ENCODE measurements at places on chromosomes 11 and 22.

DNA sequence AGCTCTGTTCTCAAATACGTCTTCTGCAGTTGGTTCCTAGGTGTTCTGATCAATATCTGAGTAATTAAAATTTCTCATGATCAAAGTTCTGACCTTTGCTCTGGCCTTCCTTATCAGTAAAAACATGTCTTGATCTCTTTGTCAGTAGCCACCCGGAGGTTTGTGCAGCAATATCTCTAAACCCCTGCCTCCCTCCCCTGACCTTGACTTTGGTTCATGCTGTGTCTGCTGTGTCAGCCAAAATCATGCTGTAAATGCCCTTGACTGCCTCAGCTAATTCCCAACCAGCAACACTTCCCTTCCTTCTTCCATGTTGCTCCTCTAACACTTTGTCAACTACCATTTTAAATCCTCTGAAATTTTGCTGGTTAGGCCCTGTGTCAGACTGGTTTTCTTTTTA, 424.7 kb downstream of the FAM181B start:
- DNase-seq: no peak

- DNase-seq: no peak
Observed at GRCh38 chr11:71936825-71937224, 8.0 kb downstream of the RNF121 start.

- DNase-seq: no peak
Observed at GRCh38 chr22:44706488-44706887, 4.5 kb downstream of the PRR5 start.

GRCh38 chr11:14444441-14445189, 55.0 kb downstream of the COPB1 start:
- no peak for DNase-seq

GRCh38 chr22:47460176-47460575, 697.7 kb downstream of the TBC1D22A start:
- DNase-seq: no peak

DNA sequence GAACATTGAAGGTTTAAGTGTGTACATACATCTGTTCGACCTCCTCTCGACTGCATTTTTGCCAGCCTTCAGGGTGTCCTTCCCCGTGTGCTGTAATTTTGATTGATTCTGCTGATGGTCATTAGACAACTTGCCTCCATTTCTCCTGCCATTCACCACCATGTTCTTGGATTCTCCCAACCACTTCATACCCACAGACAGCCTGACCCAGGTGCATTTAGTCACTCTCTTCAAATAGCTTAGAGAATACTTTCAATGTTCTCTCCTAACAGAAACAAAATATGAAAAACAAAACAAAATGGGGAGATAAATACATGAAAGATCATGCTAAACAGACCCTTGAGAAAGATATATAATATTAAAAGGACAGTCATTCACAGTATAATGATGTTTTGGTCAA, 23.2 kb downstream of the KMT5B start:
- DNase-seq: no peak

DNA sequence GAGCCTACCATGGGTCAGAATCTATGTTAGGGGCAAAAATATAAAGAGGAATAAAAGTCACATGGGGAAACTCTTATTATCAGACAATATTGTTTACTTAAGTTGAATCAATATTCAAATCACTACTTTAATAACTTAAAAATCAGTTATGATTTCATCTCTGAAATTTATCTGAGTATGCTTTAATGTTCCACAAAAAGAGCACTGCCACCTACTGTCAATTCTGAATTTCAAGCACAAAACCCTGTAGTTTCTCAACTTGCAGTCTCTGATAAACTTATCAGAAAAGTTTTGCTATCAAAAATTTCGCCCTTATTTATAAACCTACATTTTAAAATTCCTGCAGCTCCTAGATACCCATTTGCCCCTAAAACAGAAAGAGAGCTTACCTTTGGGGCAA, 47.3 kb downstream of the RDX start:
- peak; percentile 16 for DNase-seq

- no peak for DNase-seq
Observed at GRCh38 chr11:66894141-66894540, 37.3 kb downstream of the LRFN4 start.

GRCh38 chr22:22823131-22823810, 64.3 kb upstream of the IGLL5 start:
- peak; percentile 29 for DNase-seq

DNA sequence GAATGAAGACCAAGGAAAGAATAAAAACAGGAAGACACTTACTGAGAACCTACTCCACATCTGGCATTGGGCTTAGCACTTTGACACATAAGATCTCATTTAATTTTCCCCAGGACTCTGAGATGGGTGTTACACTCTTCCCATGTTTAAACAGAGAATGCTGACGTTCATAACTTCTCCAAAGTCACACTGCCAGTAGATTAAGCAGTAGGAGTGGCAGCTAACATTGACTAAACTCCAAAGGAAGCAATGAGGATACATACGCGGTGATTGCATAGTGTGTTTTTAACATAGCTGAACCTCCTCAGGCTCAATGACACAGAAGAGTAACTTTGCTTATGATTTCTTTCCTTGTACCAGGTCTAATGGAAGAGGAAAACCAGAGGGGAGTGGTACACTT, 14.5 kb upstream of the OR10V1 start:
- no peak for DNase-seq

GRCh38 chr11:3913921-3914320, 58.5 kb downstream of the STIM1 start:
- DNase-seq: no peak

DNA sequence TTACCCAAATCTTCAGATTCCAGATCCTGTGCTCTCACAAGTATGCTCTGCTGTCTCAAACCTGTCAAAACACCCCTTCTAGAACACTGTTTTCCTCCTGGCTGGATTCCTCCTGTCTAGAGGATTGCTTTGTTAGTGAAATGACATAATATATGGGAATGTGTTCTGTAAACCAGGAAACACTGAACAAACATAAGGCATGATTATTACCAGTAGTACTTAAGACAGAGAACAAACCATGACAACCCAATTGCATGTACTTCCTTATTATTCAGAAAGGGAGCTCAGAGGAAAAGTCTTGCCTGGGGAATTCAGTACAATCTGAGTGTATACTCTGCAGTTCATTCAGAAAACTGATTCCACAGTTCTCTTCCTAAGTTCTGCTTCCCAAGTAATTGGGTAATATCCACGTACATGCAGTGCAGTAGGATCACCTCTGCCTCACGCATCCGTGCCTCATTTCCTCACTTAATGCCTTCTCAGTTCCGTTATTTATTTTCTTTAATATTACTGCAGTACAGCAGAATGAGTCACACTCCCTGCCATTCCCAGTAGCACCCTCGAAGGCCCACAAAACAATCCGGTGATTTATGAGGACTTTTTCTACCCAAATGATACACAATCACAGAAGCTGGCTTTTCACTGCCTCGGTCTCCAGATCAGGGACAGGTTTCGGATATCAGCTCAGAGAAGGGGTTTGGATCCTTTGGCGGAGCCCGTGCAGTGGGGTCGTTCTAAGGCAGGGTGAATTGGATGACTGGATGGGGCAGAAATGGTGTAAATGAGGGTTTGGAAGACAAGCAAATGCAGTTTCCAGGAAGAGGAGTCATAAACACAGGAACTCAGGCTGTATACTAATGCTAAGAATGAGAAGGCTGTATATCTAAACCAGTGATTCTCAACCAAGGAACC, 896.9 kb downstream of the KCNA4 start:
- no peak for DNase-seq

DNA sequence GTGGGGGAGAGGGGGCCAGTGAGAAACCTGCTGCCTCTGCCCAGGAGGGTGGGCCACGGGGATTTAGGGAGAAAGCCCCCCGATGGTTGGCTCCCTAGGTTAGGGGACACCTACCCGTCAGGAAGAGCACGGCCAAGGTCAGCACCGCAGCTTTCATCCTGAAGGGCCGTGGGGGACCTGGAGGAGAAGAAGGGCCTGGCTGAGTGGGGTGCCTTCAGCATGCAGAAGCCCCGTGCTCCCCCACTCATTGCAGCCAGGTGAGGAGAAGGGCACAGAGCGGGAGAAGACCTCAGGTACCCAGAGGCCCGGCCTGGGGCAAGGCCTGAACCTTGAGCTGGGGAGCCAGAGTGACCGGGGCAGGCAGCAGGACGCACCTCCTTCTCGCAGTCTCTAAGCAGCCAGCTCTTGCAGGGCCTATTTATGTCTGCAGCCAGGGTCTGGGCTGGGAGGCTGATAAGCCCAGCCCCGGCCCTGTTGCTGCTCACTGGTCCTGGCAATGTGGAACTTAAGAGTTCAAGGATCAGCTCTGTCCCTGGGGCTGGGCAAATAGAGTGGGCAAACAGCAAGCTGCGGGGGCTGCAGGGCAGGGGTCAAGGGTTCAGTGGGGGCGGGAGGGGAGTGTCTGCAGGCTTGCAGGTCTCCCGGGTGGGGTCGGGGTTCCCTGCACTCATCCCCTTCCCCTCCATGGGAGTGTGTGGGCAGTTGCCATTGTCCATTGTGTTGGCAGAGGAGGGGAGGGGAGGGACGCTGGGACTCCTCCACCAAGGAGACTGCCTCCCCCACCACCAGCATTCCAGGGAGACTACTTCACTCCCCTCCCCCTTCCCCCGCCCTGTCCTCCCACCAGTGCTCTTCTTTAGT, at the start of gene APOA1:
Gene APOA1 (minus strand): TSS at position 392 of the 861 bp plus-strand sequence. CDS start 235 bp downstream, at position 157.
- no peak for DNase-seq

- no peak for DNase-seq
Observed at GRCh38 chr11:76314741-76315090, 66.2 kb downstream of the THAP12 start.

DNA sequence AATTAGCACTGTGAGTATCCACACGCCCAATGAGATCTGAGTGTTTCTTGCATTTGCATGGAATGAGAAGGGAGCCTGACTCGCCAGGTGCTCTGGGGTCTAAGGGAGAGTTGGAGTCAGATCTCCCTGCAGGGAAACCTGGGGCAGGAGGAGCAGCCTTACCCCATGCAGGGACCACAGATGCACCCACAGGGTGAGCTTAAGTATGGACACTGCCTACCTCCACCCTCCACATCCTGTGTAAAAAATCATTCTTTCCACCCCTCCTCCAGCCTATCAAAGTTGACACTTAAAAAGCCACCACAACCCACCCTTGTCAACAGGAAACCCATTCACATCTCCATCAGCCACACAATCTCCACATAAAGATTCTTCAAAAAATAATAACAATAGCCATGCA, 67.0 kb upstream of the IGLL5 start:
- DNase-seq: no peak

DNA sequence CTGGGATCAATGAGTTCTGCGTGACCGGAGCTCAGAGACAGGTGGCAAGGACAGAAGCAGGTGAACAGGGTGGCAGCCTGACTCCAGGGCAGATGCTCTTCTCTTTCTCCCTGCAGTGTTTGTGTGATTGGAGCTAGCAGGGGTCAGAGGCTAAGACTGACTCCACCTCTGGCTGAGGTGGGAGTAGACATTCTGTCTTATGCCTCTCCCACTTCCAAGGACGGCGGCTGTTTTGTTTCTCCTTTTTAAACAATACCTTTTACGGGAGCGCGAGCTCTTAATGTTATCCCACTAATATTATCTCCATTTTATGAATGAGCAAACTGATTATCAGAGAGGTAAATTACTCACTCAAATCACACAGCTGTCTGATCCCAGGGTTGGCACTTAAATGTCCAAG, 323.7 kb downstream of the MIAT start:
- no peak for DNase-seq

- no peak for DNase-seq
Observed at GRCh38 chr22:19779685-19780268, 19.2 kb downstream of the TBX1 start.

GRCh38 chr22:50599816-50600455, 657 bp upstream of the MAPK8IP2 start:
- DNase-seq: peak; percentile 70

DNA sequence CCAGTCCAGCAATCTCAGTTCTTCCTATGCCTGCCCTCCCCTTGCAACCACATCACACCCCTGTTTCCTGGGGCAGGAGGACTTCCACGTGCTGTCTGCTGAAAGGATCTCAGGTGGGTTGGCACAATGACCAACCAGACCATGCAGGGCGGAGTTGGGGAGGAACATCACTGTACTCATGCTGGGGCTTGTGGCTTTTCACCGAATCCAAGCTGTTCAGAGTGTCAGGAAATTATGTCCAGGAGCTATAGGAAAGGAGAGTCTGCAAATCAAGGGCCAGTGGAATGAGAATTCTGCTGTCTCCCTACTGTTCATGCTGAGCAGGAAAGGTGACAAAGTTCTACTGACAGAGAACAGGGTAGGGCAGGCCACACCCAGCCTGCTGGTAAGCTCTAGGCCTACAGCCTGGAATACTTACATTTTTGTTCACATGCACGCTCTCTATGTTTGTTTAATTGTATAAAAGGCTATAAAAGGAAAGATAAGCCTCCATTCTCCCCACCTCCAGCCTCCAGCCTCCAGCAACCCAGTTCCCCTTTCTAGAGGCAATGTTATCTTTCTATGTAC, 1.7 kb upstream of the PLAAT2 start:
- DNase-seq: peak; percentile 41

DNA sequence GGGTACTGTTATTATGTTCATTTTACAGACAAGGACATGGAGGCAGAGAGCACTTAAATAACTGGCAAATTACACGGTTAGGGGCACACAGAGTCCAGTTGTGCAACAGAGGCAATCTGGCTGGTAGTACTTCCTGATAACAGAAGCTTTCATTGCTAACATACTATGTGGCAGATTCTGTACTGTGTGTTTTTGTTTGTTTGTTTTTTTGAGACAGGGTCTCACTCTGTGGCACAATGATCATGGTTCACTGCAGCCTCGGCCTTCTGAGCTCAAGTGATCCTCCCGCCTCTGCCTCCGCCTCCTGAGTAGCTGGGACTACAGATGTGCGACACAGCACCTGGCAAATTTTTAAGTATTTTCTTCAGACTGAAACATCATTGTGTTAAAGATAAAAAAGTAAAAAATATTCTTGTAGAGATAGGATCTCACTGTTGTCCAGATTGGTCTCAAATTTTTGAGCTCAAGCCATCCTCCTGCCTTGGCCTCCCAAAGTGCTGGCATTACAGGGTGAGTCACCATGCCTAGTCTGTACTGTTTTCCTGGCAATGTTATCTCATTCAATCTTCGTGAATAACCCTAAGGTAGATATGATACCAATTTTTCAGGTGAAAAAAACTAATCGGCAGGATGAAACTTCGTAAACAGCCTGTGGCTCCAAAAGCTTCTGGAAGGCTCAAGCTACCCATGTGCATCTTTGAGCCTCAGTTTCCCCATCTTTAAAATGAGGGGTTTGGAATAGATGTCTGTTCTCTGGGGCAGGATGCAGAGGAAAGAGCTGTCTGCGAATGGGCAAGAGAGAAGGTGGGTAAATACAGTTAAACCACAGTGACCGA, 921 bp upstream of the NUCB2 start:
- peak; percentile 80 for DNase-seq
